ENCODE measurements at places on chromosomes 1 and 21.

GRCh38 chr1:7616953-7617352, 154.1 kb upstream of the VAMP3 start:
- no peak for DNase-seq

DNA sequence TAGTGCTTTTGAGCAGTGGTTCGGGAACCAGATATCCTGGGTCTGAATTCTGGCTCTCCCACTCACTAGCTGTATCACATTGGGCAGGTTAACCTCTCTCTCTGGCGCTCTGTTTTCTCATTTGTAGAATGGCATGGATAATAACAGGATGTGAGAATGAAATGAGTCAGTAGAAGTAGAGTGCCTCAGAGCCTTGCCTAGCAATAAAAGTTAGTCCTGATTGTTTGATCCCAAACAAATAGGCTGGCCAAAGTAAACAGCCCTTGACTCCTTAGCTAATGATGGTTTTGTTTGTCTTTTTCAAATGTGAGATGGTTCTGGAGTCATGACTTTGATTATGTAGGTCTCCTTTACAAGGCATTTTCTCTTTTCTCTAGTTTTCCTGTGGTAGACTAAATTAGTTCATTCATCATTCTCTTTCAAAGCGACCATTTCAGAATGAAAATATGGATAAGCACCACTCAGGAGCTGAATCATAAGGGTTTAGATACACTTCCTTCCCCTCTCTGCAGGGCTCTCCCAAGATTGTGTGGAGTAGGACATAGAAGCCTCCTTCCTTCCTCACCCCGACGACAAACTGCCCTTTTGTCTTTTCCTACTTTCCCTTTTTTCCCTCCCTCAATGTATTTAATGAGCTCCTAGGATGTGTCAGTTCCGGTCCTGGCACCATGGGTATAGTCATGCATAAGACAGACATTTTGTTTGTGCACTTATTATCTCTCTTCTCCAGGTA, 23.1 kb downstream of the KIAA0040 start:
- DNase-seq: peak; percentile 79

DNA sequence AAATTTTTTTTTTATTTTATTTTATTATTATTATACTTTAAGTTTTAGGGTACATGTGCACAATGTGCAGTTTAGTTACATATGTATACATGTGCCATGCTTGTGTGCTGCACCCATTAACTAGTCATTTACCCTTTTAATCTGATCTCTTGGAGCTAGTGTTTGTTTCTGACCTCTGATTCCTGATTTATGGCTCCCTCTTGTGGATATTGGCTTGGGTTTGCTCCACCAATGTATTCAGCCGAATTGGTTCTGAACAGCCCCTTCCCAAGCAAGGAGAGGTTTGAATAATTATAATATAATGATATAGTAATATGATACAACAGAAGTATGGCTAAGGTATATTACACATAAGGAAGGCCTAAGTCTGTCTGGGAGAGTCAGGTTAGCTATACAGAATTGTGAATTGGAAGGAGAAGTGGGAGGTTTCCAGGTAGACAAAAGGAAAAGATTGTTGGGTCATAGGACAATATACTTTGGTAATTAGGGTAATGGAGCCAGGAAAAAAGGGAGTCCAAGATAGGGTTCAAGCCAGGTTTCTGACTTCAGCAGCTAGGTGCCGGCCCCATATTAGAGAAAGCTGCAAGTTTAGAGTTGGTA, 53.1 kb upstream of the HMCN1 start:
- peak; percentile 48 for DNase-seq

GRCh38 chr1:52028328-52028727, 5.3 kb downstream of the KTI12 start:
- no peak for DNase-seq

- peak; percentile 50 for DNase-seq
These were observed 800 bp downstream of the HIPK1 start for GRCh38 chr1:113929750-113930498.

- peak; percentile 62 for DNase-seq
These were observed at the start of gene CFAP45 for GRCh38 chr1:159900086-159900680. Gene CFAP45 (minus strand): TSS chr1:159900165. CDS start chr1:159900098, 67 bp downstream.

- DNase-seq: peak; percentile 78
These were observed 98.1 kb downstream of the KCTD3 start for GRCh38 chr1:215665215-215665614.

DNA sequence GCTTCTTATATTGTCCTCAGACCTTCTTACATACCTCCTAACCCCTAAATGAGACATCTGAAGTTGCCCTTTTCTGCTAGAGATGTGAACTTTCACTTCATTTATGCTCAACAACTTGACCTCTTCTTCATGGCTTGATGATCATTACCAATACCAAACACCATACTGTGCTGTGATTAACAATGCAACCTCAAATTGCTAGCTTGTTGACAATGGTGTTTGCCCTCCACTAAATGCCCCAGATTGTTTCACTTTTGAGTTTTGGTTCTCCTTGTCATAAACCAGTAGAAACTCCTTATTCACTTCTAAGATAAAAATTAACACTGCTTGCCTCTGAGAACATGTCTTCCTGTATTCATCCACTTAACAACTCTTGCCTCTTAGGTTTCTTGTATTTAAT, 5.6 kb downstream of the JAK1 start:
- DNase-seq: no peak

GRCh38 chr1:41874903-41875411, 43.8 kb downstream of the HIVEP3 start:
- DNase-seq: no peak

- DNase-seq: no peak
These were observed 114.8 kb upstream of the DPYD start for GRCh38 chr1:98035602-98036002.

Data from Daoy (cell line).